ENCODE measurements at places on chromosomes 3 and 15.

DNA sequence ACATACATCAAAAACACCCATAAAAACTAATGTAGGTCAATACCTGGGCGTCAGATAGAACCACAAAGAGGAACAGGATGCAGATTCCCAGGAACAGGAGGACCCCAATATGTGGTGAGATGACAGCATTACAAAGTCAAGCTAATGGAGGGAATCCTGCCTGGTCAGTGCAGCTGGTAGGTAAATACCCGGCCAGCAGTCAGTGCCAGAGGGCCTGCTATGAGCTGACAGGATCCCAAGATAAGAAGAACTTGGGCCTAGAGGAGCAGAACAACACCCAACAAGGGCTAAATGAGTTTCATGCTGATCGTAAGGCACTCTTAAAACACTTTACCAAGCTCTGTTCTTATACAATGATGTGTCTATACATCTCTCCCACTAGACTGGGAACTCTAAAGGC lies 61.2 kb upstream of the KCNMB2 start:
- no peak for DNase-seq

GRCh38 chr3:170513642-170514041 lies 72.2 kb downstream of the SLC7A14 start:
- no peak for DNase-seq

GRCh38 chr3:194343561-194343893 lies 7.6 kb downstream of the CPN2 start:
- no peak for DNase-seq

DNA sequence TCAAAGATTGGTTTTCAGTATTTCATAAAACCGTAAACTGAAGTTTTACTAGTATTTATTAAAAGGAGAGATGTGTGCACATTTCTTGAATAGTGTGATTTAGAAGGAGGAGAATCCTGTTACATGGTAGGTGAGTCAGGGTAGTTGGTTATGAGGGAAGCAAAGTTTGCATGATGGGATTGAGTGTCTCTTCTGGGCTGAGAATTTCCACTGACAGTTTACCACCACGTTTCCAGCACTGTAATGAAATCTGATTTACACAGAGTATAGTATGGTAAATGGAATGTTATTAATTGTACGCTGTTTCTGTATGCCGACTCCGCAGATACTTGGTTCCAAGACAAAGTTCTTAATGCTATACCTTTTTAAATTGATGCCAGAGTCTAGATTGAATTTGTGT lies 1.6 kb downstream of the NECTIN3 start:
- no peak for DNase-seq

DNA sequence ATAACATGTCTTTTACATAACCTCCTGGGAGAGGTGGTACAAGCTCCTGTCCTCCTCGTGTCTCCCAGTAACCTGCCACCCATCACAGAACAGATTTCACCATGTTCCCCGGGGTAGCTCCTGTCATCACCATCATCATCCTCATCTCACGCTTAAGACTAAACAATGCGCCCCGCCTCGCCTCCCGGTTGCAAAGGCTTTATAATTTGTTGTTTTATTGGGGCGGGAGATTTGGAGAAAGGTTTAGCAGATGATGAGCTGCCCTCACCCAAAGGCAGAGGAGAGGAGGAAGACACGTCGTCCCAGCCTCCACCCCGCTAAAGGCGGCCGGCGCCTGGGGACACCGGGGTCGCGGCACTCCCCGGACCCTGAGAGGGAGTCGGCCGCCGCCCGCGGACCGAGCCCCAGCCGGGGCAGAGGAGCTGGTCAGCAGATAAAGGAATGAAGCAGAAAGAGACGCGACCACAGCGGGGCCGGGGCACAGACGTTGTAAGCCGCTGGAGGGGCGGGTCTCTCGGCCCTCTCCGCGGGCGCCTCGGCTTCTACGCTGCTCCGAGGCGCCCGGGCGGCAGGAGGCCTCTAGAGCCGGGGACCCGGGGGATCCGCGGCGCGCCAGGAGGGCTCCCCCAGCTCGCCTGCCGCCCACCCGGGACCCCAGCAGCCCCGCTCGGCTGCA lies 589 bp downstream of the HERC1 start:
- DNase-seq: no peak

GRCh38 chr3:152496286-152496685 lies 227.6 kb downstream of the MBNL1 start:
- DNase-seq: no peak

DNA sequence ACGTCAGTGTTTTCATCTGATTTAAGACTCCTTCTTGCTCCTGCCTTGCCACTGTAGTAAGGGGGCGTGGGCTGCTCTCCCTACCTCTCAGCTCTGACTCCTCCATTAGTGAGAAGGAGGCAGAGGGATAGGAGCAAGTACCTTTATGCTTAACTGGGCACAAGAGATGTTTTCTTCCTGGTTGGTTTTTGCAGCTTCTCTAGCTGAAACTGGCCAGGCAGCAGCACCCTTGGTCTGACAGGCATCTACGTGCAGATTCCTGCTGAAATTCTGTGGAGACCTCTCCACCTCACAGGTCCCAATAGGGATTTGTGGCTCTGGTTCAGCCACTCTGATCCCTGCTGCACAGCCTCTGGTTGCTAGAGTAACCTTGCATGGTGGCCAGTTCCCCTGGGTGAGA lies 132.5 kb downstream of the CACNA1D start:
- DNase-seq: no peak

DNA sequence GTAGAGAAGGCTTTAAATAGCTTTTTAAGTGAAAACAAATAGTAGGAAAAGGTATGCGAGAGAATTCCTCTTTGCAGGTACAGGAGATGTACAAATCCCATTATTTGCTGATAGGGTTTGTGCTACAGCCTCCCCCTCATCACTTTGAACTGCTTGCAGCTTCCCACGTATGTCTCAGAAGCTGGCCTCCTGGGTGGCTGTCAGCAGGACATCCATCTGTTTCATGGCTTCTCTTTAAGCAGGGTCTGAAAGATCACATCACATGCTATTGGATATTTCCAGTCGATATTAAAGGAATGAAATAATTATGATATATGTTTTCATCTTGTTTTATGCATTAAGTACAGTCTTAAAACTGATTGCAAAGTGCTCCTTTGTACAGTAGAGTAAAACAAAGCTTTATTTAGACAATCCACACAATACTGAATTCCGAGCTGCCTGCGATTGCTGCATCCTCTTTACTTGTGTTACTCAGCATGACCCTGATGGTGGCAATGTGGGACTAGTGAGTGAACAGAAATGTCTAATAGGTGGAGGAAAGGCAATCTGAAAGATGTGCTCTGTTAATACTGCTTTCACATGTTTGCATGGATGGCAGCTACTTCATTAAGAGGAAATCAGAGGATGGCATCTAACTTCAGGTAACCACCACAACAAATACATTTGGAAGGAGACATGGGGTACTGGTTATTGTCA lies 930.6 kb upstream of the SEMA6D start:
- peak; percentile 2 for DNase-seq

DNA sequence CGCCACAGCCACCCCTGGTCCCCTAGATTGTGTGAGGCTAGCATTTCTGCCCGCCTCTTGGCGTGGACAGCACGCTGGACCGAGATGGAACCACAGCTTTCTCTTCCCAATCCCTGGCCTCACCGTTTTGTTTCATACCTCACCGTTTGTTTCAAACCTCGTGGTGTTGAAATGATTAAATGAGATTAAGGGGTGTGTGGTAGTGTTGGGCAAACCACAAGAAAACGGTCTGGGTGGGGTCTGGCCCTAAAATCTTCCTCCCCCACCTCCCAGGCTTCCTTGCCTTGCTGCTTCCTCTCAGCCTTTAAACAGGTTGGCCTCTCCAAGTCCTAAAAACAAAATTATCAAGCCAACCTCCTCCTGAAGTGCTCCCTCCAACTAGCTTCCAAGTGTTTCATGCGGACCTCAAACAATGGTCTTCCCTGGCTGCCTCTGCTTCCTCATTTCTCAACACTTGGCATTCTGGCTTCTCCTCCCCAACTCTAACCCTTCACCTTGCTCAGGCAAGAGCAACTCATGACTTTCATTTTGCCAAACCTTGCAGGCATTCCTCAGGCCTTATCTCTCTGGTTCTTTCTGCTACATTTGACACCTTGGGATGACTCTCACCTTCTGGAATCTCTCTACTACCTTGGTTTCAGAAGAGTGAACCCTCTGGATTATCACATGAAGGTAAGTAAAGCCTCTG lies 1.4 kb upstream of the ATP13A3 start:
- no peak for DNase-seq

All from NCI-H748 treated with DMSO at 0.1 percent for 48 hours (cell line).